ENCODE measurements at places on chromosomes 3 and 15. TPM values are rescaled to one million over a fixed set of nuclear protein-coding genes. Genes with fewer than 3 reads are reported as not detected.

DNA sequence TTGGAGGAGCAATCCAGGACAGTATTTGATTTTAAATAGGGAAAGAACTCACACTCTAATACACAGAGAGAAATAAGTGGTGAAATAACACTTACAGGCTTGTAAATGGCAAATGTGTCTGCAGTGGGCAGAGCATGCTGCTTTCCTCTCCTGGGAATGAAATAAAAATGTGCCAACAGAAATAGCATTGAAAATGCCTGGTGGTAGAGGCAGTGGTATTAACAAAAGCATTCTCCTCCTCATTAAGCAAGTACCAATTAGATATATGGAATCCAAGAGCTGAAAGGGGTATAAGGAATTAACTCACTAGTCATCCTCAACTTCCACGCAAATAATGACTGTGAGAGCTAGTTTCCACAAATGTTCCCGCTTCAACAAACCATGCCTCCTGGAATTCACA is 364.1 kb upstream of the KCNMB2 start:
- no peak for DNase-seq

DNA sequence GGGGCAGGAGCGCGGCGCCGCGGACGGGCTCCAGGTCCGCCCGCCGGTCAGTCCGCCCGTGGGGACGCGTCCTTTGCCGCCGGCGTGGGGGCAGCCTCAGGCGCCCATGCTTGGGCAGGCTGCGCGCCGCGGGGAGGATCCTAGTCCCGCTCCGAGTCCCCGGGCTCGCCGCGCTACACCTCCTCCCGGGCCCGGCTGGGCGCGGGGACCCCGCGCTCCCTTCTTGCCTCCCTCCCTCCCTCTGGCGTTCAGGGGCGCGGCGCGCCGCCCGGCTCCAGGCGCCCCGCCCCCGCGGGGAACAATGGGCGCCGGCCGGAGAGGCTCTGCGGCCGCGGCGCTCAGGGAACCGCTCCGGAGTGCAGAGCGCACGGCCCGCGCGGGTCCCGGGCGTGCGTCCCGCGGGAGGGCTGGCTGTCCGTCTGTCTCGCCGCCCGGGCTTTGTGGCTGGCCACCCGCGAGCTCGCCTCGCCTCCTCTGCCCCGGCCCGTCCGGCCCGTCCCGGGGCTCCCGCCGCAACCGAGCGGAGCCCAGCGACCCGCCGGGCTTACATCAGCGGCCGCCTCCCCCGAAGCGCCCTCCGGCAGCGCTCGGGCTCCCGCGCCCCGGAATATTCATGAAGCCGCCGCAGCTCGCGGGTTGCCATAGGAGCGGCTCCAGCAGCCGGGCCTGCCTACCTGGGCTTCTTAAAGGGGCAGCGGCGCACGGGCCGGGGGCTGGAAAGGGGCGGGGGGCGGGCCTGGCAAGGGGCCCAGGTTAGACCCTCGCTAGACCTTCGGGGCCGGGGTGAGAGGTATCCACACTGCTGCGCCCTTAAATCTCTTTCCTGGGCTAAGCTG is at the start of gene HCN4:
TSS of gene HCN4 (minus strand) at position 658 of the 836 bp plus-strand sequence. CDS start 688 bp downstream, outside the sequence.
- no peak for DNase-seq

The SAMD7 gene
- total RNA-seq: not detected

GRCh38 chr3:141863491-141863890 is 13.0 kb upstream of the ATP1B3 start:
- no peak for DNase-seq

- no peak for DNase-seq
Measured at GRCh38 chr3:43248185-43248583, 38.2 kb upstream of the SNRK start.

The MORC1 gene
- total RNA-seq: 0.14 TPM

The PEX5L gene
- not detected for total RNA-seq

DNA sequence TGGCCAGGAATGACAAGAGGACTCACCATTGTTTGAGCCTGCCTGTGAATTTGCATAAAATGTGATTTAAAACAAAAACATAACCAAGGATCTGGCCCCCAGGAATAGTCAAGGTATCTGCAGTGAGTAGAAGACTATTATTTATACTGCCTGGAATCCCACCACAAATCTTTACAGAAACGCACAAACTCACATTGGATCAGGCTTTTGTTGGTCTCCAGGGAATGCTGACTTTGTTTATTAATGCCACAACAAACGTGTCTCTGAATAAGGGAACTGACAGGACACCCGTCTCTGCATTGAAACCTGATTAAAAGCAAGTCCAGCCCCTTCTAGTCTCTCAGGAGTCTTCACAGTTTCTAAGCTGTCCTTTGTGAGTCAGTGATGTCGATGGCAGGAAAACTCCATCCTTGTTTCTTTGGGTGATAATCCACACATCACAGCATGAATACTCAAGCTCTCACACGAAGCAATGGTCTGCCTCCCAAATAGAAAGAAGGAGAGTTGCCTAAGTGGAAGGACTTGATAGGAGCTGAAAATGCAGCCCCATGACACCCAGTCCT is 37.7 kb downstream of the CLDN18 start:
- DNase-seq: no peak

DNA sequence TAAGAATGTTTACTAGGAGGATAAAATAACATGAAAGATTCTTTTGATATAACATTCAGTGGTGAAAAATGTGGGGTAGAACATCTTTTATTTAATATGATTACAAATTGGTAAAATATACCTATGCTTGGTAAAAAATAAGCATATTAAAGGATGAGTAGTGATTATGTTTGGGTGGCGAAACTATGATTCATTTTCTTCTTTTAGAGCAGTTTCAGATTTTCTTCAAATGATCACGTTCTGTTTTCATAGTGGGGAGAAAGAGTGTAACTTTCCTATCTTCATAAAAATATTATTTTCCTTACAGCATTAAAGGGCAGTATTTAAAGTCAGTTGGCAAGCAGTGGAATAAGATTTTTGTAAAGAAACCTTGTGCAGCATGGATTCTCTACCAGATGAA is 15.5 kb downstream of the DZIP3 start:
- no peak for DNase-seq

GRCh38 chr15:26682598-26683164 is 90.2 kb downstream of the GABRB3 start:
- DNase-seq: no peak

The CASR gene
- total RNA-seq: 0.05 TPM

DNA sequence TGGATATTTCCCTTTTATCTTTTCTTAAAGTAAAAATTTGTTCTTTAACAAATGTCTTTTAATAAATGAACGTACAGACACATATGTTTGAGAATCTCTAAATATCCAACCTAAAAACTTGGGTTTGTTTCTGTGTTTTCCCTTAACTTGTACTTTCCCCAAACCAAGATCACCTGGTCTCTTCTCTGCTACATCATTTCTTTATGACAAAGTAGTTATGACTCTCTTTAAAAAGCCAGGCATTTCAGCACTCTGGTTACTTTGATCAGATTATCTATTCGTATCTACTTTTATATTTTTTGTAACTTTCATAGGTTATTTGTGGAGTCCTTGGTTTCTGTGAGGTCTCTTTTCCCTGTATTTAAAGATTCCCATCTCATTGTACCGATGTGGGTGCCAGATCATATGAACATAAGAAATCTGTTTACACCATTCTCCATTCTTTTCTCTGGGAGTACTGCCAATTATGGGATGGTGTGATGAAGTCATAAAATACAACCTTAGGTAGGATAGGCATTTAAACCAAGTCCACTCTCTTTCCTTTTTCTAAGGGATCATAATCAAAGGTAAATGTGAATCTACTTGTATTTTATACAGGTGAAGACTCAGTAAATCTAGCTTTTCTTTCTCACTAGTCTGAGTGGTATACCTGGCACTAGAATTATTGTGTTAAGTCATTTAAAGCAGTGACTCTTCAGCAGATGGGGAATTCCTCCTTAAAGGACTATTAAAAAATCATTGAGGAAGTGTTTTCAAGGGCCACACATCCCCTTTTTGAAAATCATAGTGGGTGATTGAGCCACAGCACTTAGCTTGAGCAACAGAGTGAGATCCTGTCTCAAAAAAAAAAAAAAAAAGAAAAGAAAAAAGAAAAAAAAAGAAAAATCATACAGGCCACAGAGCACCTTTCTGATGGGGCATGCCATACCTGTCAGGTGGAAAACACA is 12.4 kb upstream of the NFKBIZ start:
- no peak for DNase-seq

DNA sequence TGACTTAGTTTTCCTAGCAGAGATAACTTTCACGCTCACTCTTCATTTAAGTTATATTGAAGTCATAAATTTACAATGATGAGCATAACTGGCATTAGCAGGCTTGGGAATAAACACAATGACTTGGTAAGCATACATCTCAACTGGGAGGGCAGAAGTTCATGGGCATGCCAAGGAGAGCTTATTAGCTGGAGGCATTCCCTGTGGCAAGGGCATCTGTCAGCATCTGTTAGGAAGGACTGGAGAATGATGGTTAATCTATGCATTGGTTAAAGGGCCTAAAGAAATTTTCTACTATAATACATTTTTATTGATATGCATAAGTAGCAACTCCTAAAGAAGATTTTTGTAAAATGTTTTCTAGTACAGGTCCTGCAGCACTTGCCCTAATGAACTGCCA is 52.4 kb downstream of the NEK11 start:
- DNase-seq: no peak

GRCh38 chr15:65067645-65068402 is at the start of gene RASL12:
Gene RASL12, minus strand, starts transcription at chr15:65067991. Its CDS starts 156 bp downstream, at chr15:65067835.
- DNase-seq: no peak

- no peak for DNase-seq
Measured at GRCh38 chr15:81749716-81750375, 296.0 kb downstream of the MEX3B start.

- no peak for DNase-seq
Measured at GRCh38 chr3:60757724-60758123, 493.5 kb downstream of the FHIT start.

DNA sequence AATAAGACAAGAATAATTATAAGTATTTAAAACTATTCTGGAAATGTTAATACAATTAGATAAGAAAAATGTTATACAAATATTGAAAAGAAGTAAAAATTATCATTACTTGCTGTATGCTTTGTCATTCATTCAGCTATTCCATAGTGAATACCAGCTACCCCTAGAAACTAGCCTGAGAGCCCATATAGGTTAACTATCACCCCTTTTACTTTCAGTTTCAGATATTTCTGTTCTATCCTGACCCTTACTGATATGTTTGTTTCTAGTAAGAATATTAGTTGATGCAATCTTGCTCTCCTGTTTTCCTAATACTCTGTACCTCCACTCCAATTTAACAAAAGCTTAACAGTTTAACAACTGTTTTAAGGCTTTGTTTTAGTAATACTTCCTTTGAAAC is 31.6 kb downstream of the FAM227B start:
- DNase-seq: no peak

- no peak for DNase-seq
Measured at GRCh38 chr3:128782282-128783146, 56.5 kb downstream of the RAB7A start.

Data from liver (tissue), 10 donors.